ENCODE measurements at places on chromosomes 1 and 21.

DNA sequence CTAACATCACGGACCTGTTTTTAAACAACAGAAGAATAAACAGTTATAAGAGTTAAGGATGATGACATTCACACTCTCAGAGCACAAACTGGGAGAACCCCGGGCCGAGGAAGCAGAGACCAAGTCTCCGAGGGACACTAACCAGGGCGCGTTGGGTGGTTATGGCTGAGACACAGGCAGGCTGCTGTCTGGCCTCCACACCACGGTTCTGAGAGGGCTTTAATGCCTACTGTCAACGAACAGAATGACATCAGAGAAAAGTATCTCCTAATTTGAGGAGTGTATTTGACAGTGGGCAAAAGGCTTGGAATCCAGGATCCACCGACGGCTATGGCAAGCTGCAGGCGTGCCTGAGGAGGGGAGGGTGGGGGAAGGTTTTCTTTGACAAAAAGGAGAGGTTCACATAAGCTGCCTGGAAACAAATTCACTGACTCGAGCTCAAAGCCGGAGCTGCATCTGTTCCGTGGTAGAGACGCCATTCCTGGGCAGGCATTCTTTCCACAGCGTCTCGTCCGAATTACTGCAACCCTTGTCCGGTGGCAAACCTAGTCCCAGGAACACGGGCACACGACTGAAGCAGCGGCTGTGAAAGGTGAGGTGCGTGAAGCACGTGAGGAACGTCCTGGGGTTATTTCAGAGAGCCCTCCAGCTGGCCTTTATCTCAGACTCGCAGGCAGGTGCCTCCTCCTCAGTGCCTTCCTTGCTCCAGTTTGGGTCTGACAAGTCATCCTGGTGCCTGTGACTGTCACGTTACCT is 9.4 kb downstream of the POFUT2 start:
- DNase-seq: no peak

DNA sequence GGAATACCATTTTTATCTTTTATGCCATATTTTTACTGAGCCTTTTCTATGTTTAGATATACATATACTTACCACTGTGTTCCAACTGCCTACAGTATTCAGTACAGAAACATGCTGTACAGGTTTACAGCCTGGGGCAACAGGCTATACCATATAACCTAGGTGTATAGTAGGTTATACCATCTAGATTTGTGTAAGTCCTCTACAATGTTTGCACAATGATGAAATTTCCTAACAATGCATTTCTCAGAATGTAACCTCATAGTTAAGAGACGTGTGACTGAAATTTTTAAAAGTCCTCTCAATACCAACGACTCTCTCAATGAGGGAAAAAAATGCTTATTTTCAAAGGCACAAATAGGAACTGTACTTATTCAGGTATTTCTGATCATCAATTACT is 21.7 kb downstream of the INTS7 start:
- no peak for DNase-seq

- DNase-seq: no peak
These were observed 18.5 kb downstream of the ABCB10 start for GRCh38 chr1:229539863-229540506.

GRCh38 chr1:176604461-176604860 is 141.5 kb downstream of the PAPPA2 start:
- DNase-seq: peak; percentile 34

DNA sequence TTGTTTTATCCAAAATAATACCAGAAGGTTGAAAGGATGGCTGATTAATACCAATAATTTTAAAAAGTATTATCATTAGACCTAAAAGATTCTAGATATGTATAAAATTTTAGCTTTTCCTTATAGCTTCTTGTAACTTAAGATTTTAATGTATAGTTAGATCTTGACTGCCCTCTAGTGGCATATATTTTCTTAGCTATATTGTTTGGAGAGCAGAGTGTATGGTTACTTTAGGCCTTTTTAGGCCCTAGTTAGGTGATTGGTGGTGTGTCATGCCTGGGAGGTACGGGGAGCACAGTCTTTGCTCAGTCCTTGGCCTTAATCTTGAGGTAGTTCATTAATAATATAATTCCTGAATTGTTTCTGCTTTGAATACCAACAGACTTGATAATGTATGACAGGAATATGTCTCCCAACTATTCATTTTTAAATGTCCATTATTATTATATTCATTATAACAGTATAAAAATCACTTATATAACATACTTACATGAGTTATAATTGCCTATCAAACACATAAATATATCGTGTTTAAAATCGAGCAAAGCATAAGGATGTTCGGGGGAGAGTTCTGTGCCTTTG is 328.4 kb downstream of the ZP4 start:
- DNase-seq: peak; percentile 66

All from fibroblast of skin of scalp (primary cell).